ENCODE measurements at places on chromosomes 2 and 18. TPM values are rescaled to one million over a fixed set of nuclear protein-coding genes. Genes with fewer than 3 reads are reported as not detected.

DNA sequence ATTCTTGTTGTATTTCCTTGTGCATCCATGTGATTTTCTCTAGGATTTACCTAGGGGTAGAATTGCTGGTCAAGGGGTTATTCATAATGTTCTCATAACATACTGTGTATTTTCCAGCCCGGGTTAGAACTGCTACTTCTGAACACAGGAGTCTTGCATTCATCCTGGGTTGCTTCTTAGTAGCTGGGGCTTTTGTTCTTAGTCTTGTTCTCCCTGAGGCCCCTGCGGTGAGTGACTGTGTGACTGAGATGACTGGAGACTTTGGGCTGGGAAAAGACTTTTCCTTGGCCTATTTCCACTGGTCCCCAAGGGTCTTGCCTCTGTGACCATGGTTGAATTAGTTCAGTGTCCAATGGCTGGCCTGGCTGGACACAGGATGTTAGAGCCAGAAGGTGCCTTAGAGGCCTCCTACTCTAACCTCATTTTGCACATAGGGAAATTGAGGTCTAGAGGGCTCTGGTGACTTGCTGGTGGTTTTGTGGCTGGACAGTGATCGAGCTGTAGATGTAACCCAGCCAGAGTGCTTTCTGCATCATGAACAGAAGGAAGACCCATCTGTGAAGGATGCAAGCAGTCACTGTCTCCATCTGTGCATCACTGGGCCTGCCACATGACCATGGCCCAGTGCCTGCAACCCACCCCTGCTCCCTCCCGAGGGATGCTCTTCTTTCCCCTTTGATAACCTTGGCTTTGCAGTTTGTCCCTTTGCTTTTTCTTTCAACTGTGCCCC lies 233.3 kb downstream of the FHOD3 start:
- no peak for DNase-seq

Gene GNLY
- total RNA-seq = not detected

Gene SP9
- 0.06 TPM for total RNA-seq

DNA sequence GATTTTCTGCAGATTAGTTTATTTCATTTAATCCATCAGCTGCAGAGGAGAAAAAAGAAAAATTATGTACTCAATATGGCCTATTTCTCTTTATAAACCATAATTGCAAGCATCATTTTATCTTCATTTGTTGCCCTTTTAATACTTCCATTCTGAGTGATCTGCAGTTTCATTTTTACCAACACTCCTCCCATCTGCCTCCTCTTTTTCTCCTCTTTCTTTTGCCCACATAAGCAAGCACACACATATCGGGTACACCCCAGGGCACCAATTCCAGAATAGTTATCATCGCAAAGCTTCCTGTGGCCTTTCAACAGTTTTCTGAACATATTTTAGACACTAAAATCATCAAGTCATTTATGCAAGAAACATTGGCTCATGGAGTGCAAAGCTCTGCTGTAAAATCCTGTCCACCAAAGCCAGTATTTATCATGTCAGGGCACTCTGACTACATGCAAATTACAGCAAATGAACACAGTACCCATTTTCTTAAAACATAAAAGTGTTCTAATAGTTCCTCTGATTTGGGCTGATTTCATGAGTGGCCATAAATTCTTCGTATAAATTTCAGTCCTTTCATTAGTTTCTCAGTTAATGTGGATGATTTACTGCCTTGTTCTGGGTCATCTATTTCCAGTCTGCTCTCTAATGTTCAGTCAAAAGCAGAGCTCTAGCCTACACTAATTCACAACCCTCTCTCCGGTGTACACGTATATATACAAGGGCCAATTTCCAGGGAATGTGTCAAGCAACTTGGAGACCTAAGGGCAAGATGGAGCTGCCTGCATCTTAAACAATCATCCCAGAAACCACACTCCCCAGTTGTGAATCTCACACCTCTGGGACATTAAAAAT lies 281.3 kb downstream of the STK39 start:
- no peak for DNase-seq

- DNase-seq = no peak
These were observed 31.1 kb downstream of the CTIF start for GRCh38 chr18:48569915-48570264.

- DNase-seq = no peak
These were observed 16.3 kb downstream of the DPYSL5 start for GRCh38 chr2:26864226-26864625.

Gene AQP4
- 0.29 TPM for total RNA-seq

GRCh38 chr2:241214766-241215165 lies 26.3 kb downstream of the ANO7 start:
- no peak for DNase-seq

Gene SLC19A3
- total RNA-seq = 0.29 TPM

Gene PDCD1
- 0.92 TPM for total RNA-seq

Gene SERPINB10
- total RNA-seq = 0.98 TPM

GRCh38 chr18:35592298-35592697 lies 10.8 kb downstream of the GALNT1 start:
- no peak for DNase-seq

GRCh38 chr2:112835061-112835501 lies 1.5 kb downstream of the IL1B start:
- DNase-seq = no peak

GRCh38 chr2:43391878-43392215 lies 165.4 kb upstream of the ZFP36L2 start:
- no peak for DNase-seq

DNA sequence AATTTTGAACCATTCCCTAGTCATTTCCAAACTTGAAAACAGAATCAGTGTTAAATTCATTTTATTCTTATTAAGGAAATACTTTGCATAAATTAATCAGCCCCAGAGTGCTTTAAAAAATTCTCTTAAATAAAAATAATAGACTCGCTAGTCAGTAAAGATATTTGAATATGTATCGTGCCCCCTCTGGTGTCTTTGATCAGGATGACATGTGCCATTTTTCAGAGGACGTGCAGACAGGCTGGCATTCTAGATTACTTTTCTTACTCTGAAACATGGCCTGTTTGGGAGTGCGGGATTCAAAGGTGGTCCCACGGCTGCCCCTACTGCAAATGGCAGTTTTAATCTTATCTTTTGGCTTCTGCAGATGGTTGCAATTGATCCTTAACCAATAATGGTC lies 5.5 kb upstream of the MROH2A start:
- DNase-seq = no peak

GRCh38 chr18:11948852-11949523 lies 32.3 kb upstream of the IMPA2 start:
- no peak for DNase-seq

DNA sequence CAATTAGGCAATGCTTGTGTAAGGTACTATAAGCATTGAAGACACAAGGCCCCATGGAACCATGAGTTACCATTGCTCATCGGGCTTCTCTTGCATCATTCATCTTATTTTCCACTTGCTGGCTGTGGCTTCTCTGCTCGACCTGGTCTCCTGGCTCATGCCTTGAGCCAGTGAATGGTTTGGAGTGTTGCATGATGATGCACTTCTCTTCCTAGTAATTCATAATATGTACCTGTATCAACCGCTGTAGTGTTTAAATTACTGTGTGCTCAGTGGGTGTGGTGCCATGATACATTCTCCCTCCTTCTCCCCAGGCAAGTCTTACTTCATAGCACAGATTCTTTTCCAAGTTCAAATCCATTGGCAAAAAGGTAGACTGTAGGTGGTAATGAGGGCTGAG lies 66.8 kb downstream of the ABCA12 start:
- no peak for DNase-seq

GRCh38 chr2:187117483-187117882 lies 268.5 kb upstream of the ZSWIM2 start:
- DNase-seq = no peak

- DNase-seq = no peak
These were observed 18.6 kb downstream of the NRXN1 start for GRCh38 chr2:51013079-51013932.

- DNase-seq = no peak
These were observed 334.5 kb downstream of the ARHGAP15 start for GRCh38 chr2:143463719-143464118.

DNA sequence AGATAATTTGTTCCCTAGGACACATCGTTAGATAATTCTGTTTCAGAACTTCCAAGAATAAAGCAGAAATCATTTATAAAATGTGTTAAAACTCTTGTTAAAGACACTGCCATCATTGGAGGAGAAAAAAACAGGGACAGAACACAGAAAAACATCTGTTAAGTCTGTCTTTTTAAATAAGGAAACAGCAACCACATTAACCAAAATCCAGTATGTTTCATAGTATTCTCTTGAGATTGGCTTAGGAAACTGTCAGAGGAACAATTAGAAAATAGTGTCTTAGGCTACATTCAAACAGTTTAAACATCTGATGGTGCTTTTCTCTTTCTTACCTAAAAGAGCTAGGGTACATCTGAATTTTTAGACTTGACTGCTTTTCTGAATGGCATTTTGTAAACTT lies 81.6 kb downstream of the PMS1 start:
- no peak for DNase-seq

DNA sequence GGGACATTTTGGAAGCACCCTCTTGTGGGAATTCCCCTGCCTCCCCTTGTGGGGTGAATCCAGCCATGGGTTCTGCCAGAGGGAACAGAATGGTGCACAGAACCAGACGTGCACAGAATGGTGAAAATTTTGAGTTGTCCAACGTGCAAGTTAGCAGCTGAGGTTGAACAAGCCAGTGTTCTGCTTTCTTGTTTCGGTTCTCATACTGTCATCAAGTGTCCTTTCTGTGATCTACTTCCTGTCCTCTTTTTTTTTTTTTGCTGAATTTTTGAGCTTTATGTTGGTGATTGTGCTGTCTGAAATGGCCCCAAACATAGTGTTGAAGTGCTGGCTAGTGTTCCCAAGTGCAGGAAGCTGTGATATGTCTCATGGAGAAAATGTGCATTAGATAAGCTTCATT lies 21.5 kb upstream of the REEP1 start:
- DNase-seq = no peak

- DNase-seq = no peak
These were observed 2.0 kb downstream of the NPPC start for GRCh38 chr2:231923951-231924888.

Gene IRS1
- total RNA-seq = 13.0 TPM

DNA sequence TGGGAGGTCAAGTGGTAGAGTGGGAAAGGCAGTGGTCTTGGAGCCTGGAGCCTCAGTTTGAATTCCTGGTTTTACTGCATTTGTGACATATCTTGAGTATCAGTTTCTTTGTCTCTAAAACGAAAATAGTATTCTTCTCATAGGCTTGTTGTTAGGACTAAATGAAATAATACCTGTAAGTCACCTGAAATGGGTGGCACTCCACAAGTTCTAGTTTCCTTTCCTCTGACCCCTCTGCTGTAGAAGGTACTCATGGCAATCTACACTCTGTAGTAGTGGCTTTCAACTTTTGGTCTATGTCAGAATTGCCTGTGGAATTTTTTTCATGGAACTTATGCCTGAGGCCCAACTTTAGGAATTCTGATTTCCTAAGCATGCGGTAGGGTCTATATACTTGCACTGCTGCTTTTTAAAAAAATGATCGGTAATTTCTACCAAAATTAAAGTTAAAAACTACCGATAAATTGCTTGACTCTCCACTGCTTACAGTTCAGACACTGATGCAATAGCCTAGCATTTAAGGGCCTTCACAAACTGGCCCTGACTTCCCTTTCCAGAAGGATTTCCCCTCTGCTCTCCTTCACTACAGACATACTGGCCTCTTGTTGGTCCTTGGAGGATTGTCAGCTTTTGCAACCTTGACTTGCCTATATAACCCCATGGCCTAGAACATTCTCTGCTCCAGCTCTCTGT lies 47.2 kb downstream of the PLEK start:
- DNase-seq = no peak

Gene SPATS2L
- total RNA-seq = 93.9 TPM

Gene PUM2
- 14.9 TPM for total RNA-seq

Gene RGPD3
- total RNA-seq = 0.29 TPM

- DNase-seq = no peak
These were observed 52.6 kb downstream of the CHN1 start for GRCh38 chr2:174952607-174953006.

DNA sequence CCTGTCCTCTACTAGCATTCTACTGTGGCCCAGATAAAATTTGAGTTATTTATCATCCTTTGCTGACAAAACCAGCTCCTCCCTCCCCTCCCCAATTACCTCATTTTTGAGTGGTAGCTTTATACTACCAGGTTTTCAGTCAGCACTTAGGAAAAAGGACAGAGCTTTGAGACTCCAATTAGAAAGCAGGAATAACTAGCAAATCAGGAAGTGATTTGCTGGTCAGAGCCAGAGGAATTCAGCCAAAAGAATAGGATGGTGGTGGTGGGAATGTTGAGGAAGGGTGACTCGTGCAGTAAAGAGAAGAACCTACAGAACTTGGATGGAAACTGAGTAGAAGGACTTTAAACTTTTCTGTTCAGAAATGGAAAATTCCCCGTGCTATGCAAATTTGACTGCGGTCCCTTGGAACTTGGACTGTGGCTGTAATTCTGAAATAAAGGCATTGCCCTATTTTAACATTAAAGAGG lies 3.7 kb downstream of the MYL12B start:
- DNase-seq = no peak

- no peak for DNase-seq
These were observed 679 bp downstream of the TSGA10 start for GRCh38 chr2:99153921-99154604.

Gene GPR45
- 0.22 TPM for total RNA-seq

Gene UNC80
- total RNA-seq = not detected

Gene RTP5
- total RNA-seq = not detected

Gene CYRIA
- total RNA-seq = 2.0 TPM

- no peak for DNase-seq
These were observed 11.6 kb downstream of the BMPR2 start for GRCh38 chr2:202387608-202388342.

Data from epithelial cell of proximal tubule (primary cell).